ENCODE measurements at places on chromosomes 13 and 19.

GRCh38 chr19:44723952-44724319 is 24.6 kb upstream of the BCL3 start:
- DNase-seq = peak; percentile 89

DNA sequence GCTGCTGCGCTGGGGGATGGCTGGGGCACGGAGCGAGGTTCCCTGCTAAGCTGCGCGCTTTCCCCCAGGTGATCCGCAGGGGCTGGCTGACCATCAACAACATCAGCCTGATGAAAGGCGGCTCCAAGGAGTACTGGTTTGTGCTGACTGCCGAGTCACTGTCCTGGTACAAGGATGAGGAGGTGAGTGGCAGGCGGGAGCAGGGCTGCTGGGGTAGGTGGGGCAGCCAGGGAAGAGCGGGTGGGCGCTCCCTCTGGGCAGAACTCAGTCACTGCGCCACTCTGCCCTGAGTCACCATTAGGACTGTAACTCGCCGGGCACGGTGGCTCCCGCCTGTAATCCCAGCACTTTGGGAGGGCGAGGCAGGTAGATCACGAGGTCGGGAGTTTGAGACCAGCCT is 23.8 kb downstream of the TMED1 start:
- no peak for DNase-seq

DNA sequence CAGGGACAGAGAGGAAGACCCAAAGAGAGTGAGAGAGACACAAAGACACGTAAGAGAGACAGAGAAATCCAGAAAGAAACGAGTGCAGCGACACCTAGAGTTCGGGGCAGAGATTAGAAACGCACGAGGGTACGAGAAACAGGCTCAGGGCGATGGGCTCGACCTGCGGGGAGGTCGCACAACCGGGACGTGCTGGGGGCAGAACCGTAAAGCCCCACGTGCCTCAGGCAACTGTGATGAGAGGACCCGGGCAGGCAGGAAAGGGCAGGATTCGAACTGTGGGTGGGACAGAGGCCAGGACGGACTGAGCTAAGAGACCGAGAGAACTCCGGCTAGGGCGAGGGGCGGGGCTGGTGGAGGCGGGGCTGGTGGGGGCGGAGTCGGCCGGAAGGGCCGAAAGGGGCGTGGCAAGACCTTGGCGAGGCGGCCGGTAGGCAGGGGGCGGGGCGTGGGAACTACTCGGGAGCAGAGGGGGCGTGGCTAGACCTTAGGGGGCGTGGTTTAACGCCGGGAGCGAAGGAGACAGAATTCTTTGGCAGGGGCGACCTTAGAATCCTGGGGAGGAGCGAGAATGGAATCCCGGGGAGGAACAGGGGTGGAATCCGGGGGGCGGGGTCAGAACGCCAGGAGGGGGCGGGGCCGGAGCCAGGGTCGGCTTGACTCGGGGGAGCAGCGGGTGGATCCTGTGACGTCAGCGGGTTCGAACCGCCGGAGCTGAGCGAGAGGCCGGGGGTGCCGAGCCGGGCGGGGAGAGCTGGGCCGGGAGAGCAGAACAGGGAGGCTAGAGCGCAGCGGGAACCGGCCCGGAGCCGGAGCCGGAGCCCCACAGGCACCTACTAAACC is at the start of gene NECTIN2:
TSS of gene NECTIN2 (plus strand) at position 686 of the 843 bp plus-strand sequence. CDS start 229 bp downstream, outside the sequence.
- DNase-seq = peak; percentile 99

- DNase-seq = no peak
Observed at GRCh38 chr13:52070929-52071523, 46.5 kb downstream of the UTP14C start.

- DNase-seq = no peak
Observed at GRCh38 chr13:49549289-49549688, 36.1 kb downstream of the RCBTB1 start.

GRCh38 chr13:111046590-111047141 is 68.4 kb upstream of the ARHGEF7 start:
- DNase-seq = peak; percentile 21

DNA sequence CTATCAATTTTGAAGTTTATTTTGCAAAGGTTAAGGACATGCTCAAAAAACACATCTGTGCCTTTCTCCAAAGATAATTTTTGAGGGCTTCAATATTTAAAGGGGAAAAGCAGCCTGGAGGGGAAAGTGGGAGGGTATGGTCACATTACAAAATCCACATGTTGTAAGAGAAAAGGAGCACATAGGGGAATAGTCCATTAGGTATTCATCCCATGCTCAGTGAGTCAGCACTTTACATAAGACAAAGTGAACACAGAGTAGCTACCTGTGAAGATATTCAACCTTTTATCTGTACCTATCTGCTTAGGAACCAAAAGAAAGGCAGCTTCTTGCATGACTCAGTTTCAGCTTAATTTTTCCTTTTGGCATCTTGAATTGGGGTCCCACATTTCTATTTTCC is 932.0 kb downstream of the SLITRK6 start:
- no peak for DNase-seq

- DNase-seq = no peak
Observed at GRCh38 chr13:89827552-89827951, 1519.9 kb upstream of the MIR17HG start.

DNA sequence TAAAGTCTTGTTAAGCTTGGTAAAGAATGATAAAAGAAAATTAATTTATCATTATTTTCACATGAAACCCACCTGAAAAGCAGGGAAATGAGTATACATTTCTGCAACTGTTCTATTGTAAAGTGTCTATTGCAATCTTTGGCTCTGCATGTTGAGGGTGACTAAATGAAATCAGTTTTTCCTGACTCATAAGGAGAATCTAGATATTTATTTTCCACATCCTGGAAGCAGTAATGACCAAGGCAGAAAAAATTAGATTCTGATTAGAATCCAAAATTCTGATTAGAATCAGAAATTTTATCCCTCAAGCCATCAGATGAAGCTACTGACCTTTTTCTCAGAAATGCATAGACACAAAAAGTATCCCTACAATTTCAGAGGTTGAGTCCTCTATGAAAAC is 178.4 kb downstream of the MYO16 start:
- DNase-seq = no peak

GRCh38 chr13:112983042-112983305 is 14.0 kb downstream of the MCF2L start:
- no peak for DNase-seq

DNA sequence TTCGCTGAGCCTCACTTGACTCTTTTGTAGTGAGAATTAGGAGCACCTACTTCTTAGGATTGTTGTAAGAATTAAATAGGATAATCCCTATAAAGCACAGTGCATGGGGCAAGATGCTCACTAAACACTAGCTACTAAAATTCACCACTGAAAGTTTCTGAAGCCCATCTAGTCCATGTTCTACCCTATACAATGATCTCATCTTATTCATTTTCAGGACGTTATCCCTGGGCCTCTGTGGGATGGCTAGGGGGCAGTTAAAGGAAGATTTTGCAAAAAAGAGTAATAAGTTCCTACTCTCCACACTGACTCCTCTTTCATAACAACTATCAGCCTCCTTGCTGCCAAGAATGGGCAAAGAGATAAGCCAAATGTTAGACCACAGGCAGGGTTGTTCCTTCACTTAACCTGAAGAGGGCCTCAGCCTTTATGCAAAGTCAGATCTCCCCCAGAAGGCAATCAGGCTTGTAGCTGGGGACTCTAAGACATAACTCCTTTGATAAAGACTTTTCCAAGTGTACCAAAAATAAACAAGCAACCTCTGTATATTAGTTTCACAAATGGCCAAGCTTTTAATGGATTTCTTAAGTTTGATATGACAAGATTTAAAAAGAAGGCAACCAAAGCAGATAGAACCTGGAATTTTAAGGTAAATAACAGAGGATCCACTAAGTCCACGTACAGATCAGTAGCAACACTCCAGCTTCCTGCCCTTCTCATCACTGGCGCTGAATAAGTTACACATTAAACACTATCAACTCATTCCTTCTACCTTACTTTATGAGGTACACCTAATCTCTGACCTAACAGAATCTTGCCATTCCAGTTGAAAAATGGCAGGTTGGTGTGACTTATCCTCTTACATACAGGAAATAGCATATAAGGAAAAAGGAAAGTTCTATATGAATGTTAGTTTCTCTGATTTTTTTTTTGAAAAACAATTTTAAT is 44.4 kb downstream of the ELF1 start:
- no peak for DNase-seq

GRCh38 chr19:37699057-37699456 is 20.5 kb downstream of the ZNF607 start:
- no peak for DNase-seq

DNA sequence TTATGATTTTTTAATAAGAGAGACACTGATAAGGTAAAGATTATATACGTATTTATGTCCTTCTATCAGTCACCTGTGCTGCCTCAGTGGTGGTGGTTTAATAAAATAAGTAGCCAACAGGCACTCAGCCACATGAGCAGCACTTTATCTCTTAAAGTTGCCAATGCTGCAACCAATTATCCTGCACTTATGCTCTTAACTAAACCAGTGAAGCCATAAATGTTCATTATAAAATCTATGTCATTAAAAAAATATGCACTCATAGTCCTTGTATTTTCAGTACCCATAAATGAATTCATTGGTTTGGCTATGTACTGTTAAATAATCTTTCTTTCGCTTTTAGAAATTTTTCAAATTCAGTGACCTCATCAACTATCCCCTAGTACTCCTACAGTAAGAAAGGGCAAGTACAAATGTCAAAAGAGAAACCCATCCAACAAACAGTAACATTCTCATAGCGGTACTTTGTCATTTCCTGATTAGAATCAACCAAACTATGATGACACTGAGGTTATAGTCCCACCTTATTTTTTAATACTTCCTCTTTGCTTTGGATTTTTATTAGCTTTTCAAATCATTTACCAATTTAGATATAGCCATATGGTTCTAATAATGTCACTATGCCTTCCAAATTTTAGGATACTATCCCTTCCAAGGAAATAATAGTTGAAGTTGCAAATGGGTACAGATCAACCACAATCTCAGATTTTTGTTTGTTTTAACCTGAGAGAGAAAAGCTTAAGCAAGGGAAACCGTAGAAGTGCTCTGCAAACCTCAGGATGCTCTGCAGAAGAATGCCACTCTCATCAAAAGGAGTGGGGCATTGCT is 190.9 kb downstream of the KLF12 start:
- no peak for DNase-seq

DNA sequence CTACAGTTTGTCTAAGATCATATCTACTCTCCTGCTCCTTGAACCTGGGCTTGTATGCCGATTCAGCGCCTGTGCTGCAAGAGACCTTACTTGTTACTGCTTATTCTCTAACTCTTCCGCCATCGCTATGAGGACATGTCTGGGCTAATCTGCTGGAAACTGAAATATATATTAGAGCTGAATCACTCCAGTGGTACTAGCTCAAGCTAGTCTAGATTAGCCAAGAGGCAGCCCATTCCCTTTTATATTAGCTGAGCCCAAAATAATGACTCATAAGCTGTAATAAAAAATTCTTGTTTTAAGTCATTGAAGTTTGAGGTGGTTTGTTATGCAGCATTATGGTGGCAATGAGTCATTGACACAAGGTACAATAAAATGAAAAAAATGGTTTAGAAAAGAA is 52.8 kb downstream of the SLC6A16 start:
- DNase-seq = no peak

- no peak for DNase-seq
Observed at GRCh38 chr13:95620030-95620824, 24.3 kb downstream of the DZIP1 start.

DNA sequence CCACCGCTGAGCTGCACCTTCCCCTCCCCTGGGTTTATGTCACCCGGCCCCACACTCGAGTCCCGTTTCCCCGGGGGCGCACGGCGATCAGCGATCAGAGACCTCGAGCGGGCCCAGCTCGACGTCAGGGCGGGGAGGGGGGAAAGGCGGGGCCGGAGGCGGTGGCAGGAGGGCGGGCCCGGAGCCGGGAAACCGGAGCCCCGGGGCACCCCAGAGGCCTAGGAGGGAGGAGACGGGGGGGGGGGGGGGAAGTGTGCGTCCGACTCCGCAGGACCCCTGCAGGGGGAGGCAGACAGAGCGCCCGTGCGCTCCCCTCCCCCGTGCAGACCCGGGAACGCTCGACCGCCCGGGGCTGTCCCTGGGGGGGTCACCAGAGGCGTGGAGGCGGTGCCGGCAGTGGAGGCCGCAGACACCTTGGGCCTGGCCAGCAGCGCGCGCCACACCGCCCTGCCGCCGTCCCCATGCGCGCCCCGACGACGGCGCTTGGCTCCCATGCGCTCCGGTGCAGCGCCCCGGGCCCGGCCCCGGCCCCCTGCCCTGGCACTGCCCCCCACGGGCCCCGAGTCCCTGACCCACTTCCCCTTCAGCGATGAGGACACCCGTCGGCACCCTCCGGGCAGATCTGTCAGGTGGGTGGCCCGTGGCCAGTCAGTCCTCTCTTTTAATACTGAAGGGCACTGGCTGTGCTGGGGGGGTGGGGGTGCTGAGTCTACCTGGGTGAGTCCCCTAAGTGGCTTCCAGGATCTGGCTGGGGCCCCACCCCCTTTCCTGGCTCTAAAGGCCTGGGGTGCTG is 11.8 kb downstream of the PDE4A start:
- DNase-seq = no peak

- no peak for DNase-seq
Observed at GRCh38 chr13:37148501-37148900, 43.0 kb upstream of the CSNK1A1L start.

GRCh38 chr13:73040484-73040883 is 18.3 kb upstream of the KLF5 start:
- DNase-seq = no peak

DNA sequence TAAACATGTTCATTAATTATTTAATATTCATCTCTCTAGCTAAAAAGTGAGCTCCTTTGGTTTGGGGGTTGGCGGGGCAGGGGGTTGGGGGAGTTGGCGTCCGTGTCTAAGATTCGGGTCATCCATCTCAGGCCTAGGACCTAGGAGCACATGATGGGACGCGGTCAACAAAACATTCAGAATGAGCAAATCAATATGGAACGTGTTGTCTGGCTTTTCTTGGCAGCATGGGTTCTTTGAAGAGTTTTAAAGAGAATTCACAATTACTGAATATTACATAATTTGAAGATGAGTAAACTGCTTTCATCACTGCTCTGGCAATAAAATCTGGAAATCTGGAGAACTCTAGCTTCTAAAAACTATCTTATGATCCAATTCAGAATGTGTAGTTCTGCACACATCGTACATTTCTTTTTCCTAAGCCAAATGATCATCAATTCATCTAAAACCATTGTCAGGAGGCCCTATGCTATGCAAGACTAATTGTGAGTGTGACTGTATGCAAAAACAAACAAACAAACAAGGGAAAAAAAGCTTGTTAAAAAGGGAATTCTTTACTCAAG is 5.4 kb upstream of the ARGLU1 start:
- DNase-seq = no peak

DNA sequence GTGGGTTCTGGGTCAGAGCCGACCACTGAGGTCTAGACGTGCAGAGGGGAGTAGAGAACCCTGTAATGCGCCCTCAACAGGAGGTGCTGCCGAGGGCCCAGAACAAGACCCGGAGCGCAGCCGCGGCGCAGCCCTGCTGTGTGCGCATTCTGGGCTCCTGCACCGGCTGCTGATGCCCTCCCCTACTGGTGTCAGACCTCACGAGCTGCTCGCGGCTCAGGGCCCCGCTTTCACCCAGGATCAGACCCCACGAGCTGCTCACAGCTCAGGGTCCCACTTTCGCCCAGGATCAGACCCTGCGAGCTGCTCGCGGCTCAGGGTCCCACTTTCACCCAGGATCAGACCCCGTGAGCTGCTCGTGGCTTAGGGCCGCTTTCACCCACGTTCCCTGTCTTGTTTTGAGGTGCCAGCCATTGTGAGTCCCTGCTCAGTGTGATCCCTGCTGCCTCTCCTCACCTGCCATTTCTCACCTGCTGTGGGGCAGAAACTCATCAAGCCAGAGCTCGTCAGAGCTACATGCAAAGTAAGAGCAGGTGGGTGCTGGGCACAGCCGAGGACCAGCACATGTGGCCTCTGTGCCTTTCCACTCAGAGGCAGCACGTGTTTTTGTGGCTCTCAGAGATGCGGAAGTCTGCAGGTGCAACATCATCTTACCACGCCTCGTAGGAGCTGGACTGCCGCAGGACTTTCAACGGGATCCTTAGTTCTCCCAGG is 47.0 kb upstream of the C13orf46 start:
- DNase-seq = no peak
